ENCODE measurements at places on chromosomes 2 and 18.

- DNase-seq: no peak
Observed at GRCh38 chr2:207334624-207335371, 169.1 kb upstream of the KLF7 start.

- no peak for DNase-seq
Observed at GRCh38 chr2:120441744-120442471, 96.0 kb downstream of the INHBB start.

DNA sequence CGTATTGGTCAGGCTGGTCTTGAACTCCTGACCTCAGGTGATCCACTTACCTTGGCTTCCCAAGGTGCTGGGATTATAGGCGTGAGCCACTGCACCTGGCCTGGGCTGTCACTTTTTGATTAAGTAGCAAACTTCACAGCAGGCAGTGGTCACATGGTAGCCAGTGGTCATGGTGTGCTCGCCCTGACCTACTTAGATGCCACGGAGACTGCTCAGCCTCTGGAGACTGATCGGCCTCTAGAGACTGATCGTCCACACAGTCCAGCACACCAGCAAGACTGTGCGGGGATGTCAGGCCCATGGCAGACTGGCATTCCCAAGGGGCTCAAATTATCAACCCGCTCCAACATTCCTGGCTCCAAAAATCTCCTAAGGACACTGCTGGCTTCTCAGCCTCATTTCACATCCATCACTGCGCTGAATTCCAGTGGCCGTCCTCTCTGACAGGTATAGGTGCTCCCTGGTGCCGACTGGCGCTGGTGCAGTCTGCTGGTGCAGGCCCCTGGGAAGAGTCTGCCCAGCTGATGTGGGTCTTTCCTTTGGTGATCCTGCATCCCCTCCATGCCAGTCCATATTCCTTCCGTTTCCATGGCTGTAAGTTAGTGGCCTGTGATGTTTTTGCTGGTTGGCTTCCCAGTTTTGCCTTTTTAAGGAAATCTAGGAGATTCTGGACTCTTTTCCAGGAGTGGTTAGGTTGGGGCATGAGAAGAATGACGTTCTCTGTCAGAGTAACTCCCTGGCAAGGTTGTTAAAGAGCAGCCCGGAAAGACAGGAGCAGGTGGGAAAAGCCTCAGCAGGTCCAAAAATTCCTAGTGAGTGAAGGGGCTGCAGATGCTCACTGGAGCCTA, 374.5 kb upstream of the HS6ST1 start:
- no peak for DNase-seq

DNA sequence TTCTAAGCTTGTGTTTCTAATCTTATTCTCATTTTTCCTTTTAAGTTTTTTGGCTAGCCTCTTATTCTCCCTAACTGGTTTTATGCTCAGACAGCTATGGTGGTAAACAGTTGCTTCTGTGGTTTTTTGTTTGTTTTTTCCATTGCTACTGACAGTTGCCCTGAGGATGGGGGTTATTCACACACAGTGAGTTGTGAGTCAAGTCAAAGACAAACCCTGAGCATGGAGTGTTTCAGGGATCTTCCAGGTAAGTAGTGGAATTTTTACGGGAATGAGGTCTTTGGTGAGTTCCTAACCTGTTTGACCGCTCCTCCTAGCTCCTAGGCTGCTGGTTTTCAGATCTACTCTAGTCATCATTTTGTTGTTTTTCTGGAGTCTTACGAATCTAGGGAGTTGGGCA, 162.8 kb downstream of the ZNF407 start:
- no peak for DNase-seq

DNA sequence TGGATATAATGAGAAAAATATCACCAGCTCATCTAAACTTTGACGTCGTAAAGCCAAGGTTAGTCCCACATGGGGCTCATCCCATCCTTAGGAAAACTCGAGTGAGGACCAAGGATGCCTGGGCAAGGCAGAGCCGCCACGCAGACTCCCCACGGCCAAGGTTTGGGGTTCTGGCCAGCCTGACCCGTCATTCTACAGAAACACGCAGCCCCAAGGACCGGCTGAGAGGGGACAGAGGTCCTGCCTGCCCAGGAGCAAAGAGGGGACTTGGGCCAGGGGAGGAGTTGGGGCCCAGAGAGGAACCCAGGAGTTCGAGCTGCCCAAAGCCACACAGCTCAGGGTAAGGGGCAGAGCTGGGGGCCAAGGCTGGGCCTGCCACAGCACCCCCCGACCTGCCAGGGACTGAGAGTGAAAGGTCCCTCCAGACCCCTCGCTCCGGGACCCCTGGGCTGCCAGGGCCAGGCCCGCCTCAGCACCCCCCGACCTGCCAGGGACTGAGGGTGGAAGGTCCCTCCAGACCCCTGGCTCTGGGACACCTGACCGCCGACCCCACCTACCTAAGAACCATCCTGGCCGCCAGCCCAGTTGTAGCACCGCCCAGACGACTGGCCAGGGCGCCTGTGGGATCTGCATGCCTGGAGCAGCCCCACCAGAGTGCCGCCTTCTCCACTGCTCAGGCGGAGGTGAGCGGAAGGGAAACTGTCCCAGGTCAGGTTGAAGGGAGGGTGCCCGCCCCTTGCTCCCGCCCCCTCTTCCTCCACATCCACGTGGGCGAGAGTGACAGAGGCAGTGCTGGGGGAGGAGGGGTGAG, at the start of gene PDCD1:
Gene PDCD1, minus strand, starts transcription at position 689 of the 811 bp plus-strand sequence. Its CDS starts 56 bp downstream, at position 633.
- peak; percentile 57 for DNase-seq

DNA sequence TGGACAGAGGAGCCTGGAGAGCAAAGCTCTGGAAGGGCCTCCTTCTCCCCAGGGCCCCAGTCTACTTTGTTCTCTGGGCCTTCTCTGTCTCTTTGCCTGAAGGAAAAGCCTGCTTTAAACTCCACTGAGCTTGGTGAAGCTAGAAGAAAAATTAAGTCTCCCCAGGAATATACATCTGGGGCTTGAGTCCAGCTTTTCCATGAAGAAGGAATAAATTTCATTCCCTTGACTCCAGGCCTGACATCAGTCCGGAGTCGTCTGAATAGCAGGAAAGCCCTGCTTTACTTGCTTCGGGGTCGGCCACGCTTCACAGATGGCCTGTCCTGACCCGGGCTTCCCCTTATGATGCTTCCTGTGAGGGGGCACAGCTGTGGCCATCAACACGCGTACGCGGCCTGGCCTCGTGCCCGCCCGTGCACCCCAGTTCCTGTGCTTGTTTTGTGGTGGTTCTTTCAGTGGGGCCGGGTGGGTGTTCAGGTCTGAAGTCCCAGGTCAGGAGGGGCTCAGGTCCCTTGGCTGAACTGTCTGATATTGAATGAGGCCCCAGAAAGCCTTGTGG, 73.6 kb downstream of the ACOXL start:
- no peak for DNase-seq

- DNase-seq: no peak
Observed at GRCh38 chr2:164515734-164516133, 105.5 kb downstream of the GRB14 start.

GRCh38 chr2:197514754-197515153, 1.1 kb upstream of the MOB4 start:
- no peak for DNase-seq

DNA sequence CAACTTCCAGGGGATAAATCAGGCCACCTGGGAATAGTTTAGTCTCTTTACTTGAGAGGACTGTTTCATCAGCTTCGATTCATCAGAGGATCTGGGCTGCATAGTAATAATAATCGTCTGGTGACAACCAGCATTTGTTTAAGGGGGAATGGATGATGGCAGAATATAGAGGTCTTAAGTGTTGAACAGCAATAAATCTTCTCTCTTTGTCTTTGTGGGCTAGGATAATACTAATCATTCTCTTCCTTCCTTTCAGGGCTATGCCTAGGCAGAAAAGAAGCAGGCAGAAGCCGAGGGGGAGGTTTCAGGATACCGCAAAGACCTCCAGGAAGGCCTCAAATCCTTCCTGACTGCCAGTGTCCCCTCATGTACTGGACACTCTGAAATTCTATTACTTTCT, 150.4 kb upstream of the GAREM1 start:
- no peak for DNase-seq

DNA sequence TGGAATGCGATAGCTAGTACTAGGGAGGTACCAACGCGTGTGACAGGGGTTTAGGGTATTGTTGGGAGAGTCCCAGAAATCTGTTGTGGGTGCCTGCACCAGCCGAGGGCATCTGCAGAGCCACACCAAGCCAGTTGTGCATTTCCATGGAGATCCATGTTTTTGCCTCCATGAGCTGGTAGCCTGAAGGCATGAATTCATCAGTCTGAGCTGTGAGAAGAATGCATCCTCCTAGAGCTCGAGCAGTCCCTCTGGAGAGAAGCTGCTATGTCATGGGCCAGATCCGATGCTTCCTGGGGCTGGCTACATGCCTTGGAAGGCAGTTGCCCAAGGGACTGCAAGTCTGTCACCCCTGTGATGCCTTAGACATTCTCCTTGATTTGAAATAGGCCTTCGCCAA, 57.9 kb downstream of the LIPG start:
- no peak for DNase-seq

GRCh38 chr2:235725016-235725489, 231.2 kb downstream of the AGAP1 start:
- no peak for DNase-seq
